Right renal cortex interstitium (tissue), 3 donors: ENCODE measurements at places on chromosomes 11 and 22. TPM values are rescaled to one million over a fixed set of nuclear protein-coding genes. Genes with fewer than 3 reads are reported as not detected.

The ART1 gene
- not detected for polyA plus RNA-seq

The BDNF gene
- 1.6 TPM for polyA plus RNA-seq

The IGSF9B gene
- 4.8 TPM for polyA plus RNA-seq

The LRRC74B gene
- polyA plus RNA-seq, result 0.11 TPM

The TCN2 gene
- polyA plus RNA-seq, result 52.7 TPM

The OR6A2 gene
- polyA plus RNA-seq, result not detected

The TP53I11 gene
- polyA plus RNA-seq, result 66.7 TPM

The MS4A6E gene
- not detected for polyA plus RNA-seq

The ASCL2 gene
- 2.7 TPM for polyA plus RNA-seq

The MRPL16 gene
- 68.3 TPM for polyA plus RNA-seq

The BBOX1 gene
- 51.7 TPM for polyA plus RNA-seq

The SMIM38 gene
- 0.54 TPM for polyA plus RNA-seq

The C11orf52 gene
- 13.7 TPM for polyA plus RNA-seq

DNA sequence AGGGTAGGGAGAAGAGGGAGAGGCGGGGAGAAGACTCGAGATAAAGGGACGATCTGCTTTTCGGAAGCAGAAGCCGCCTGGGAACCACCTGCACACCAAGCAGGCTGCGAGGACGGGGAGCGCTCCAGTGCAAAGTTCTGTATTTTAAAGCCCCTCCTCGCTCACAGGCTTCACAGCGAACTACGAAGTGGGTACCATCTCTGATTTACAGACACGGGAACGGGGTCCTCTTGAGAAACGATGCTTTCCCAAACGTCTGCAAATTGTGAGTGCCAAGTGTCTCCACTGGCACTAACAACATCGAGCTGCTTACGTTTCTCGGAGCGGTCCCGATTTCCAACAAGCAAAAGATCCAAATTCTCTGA lies 700 bp upstream of the STX3 start:
- DNase-seq, result no peak

DNA sequence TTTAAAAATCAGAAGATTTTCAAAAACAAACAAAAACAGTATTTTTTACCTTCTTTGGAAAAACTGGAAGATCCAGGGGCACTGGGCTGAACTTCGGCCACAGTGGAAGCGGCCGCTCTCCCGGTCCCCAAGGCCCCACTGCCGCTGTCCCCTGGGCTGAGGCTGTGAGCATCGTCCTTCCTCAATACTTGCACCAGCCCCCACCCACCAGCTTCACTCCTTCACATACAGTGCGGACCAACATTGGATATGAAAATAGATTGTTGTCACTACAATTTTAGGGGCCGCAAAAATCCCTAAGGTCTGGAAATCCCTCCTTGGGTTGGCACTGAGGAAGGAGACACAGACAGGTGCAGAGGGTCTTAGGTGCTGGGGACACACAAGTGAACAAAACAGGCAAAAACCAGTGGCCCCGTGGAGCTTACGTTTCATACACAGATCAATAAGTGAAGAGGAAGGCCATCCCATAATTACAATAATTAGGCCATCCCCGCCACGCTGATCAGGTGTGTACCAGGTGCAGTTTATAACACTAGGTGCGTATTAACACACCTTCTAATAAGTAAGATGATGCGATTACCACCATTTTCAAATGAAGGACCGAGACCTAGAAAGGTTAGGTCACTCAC lies 28.2 kb upstream of the SLC22A12 start:
- DNase-seq, result no peak

DNA sequence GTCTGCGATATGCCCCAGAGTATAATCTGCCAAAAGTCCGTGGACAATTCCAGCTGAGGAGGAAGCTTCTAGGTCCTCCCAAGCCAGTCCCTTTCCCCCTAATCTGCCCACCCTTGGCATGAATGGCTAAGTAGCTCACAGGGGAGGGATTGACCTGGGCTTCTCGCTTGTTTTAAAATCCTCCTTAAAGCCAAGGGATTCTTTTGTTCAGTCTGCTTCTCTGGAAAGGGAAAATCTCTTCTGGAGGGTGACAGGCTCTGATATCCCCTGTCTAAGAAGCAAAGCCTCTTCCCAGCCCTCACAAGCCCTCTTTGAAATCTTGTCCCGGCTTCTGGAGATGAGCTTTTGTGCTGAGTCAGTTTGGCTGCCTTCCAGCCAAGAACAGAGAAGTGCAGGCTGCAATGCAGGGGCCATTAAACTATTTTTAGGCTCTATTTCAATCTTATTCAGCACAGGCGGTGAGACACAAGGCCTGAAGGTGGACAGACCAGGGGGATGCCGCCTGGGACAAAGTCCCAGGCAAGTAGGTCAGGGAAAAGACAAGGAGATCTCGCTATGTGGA lies 23.9 kb downstream of the NEFH start:
- no peak for DNase-seq

DNA sequence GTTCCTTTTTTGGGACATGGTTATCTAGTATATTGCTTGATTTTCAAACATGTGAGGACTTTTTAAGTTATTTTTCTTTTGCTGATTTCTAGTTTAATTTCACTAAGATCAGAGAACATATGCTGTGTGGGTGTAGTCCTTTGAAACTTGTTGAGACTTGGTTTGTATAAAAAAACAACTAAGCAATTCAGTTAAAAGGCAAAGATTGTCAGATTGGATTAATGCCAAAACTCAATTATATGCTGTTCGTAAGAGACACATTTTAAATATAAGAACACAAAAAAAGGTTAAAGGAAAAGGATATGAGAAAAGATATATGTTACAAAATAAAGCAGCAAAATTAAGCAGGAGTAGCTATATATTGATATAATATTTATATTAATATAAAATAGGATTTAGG lies 17.8 kb upstream of the RRM1 start:
- DNase-seq, result no peak

DNA sequence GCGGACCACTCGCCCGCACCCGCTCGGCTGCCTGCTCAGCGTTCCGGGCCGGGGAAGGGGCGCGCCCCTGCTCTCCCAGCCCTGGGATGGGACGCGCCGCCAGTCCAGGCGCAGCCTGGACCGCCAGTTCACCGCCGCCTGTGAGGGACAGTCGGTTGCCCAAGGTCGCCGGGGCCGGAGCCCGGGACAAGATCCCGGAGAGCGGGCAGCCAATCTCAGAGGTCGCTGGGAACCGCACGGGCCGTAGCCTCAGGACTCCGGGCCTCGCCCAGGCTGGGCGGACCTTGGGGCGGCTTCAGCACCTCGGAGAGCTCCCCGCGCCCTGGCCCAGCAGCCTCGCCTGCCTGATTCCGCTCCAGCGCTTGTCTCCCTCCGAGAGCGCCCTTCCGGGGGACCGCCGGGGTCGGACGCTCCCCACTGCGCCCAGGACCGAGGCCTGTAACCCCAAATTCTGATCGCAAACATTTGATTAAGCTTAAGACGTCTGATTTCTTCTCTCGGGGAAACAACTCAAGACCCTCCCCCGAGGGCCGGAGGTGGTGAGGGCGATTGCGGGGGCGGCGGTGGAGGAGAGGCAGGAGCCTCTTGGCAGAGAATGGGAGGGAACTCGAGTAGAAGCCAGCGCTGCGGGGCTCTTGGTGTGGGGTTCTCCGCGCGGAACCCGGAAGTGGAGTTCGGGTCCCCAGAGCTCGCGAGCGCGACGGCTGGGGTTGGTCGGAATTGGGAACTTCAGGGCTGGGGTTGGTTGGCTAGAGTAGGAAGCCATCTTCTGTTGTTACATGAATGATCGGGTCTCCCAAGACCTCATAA lies 1.1 kb upstream of the CHRM4 start:
- DNase-seq, result no peak

- DNase-seq, result no peak
Observed at GRCh38 chr22:46897246-46897623, 134.8 kb downstream of the TBC1D22A start.

DNA sequence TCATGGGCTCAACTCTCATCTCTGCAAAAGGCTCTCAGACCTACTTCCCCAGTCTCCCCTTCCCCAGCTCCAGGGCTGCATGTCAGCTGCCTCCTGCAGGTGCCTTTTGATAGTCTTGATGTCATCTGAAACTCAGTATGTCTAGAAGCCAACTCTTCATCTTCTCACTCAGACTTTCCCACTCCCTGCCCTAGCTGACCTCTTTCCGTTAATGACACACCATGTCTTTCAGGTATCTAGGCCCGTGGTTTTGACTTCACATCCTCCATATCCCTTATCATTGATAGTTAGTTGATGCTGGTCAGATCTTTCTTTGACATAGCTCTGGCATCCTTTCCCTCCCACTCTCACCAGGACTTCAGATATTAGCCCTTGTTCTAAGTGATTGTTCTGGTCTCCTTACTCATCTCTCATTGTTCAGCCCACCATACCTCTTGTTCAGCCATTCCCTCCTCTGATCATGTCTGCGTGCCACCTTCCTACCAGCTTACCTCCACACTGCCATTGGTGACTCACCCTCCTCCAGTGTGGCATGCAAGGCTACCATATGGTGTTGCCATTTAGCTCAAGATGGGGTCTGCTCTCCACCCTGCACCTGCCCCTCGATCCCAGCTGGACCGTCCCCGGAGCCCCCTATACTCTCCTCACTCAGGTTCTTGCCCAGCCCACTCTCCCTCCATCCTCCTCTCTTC lies 18.4 kb downstream of the TTC12 start:
- DNase-seq, result no peak

- DNase-seq, result no peak
Observed at GRCh38 chr11:116852261-116853031, 15.0 kb upstream of the APOA1 start.

- DNase-seq, result no peak
Observed at GRCh38 chr22:41488596-41489385, 19.9 kb downstream of the ACO2 start.

DNA sequence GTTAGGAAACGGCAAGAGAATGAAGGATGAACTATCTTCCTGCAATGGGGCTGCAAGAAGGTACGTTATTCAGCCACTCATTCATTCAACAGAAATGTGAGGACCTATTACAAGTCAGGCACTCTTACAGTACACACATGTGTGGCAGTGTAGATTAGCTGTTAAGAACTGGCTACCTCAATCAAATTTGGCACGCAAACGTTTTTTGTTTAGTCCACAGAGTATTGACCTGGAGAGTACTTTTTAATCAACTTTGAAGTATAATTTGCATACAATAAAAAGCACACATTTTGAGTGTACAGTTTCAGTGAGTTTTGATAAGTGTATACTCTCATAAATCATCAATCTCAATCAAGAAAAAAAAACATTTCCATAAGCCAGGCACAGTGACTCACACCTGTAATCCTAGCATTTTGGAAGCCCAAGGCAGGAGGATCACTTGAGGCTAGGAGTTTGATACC lies 24.2 kb downstream of the MRTFA start:
- DNase-seq, result no peak

- no peak for DNase-seq
Observed at GRCh38 chr11:125457814-125458343, 38.2 kb downstream of the FEZ1 start.

GRCh38 chr22:22348127-22348814 lies 103.7 kb downstream of the VPREB1 start:
- DNase-seq, result no peak

GRCh38 chr11:90235526-90235925 lies 12.7 kb upstream of the CHORDC1 start:
- DNase-seq, result no peak

GRCh38 chr11:124970925-124971324 lies 16.9 kb downstream of the CCDC15 start:
- DNase-seq, result no peak

DNA sequence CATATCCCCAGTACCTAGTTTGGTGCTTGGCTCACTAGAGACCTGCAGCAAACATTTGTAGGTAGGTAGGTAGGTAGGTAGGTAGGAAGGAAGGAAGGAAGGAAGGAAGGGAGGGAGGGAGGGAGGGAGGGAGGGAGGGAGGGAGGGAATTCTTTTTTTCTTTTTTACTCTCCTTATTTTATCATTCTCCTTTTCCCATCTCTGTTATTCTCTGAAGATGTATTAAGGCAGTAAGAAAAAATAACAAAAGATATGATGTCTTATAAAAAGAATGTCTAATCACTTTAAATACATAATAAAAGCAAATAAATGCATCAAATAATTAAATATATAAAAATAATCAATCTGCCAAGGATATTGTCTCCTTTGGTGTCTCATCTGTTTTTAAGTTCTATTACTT lies 28.4 kb downstream of the VSIG10L2 start:
- DNase-seq, result no peak

GRCh38 chr22:20550851-20551744 lies 43.7 kb downstream of the MED15 start:
- DNase-seq, result no peak

GRCh38 chr22:41127451-41127850 lies 35.1 kb downstream of the EP300 start:
- DNase-seq, result no peak

GRCh38 chr11:109933126-109933525 lies 160.1 kb upstream of the ZC3H12C start:
- DNase-seq, result no peak

DNA sequence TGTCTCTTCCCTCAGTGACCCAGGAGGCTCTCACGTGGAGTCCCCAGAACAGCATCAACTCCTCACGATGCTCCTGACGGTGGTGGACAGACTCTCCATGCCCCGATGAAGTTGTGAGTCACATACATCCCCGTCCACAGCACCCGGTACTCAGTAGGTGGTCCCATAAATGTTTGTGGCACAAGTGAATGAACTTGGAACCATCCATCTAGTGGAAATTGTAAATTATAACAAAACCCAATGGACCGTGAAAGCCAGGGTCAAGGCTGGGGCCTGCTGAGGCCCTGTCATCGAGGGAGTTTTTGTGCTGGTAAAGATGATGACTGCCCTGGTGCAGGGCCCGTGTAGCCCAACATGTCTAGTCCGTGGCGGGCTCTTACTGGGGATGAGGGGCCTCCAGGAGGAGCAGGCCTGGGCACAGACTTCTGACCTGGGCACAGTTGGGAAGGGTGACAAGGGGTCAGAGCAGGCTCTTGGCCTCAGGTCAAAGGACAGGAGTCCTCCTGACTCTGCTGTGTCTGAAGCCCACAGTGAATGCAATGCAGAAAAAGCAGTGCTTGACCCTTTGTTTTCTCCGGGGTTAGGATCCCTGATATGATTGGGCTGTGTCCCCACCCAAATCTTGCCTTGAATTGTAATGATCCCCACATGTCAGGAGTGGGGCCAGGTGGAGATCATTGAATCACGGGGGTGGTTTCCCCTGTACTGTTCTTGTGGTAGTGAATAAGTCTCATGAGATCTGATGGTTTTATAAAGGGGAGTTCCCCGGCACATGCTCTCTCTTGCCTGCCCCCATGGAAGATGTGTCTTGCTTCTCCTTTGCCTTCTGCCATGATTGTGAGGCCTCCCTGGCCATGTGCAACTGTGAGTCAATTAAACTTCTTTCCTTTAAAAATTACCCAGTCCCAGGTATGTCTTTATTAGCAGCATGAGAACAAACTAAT lies 20.0 kb upstream of the SMIM38 start:
- DNase-seq, result no peak

- no peak for DNase-seq
Observed at GRCh38 chr11:102780491-102780918, at the start of gene MMP10. MMP10 (minus strand) TSS chr11:102780628; CDS start chr11:102780591, 37 bp downstream.

- no peak for DNase-seq
Observed at GRCh38 chr11:125910226-125910849, 6.0 kb downstream of the DDX25 start.

- no peak for DNase-seq
Observed at GRCh38 chr22:23089633-23090456, 19.5 kb downstream of the GNAZ start.

DNA sequence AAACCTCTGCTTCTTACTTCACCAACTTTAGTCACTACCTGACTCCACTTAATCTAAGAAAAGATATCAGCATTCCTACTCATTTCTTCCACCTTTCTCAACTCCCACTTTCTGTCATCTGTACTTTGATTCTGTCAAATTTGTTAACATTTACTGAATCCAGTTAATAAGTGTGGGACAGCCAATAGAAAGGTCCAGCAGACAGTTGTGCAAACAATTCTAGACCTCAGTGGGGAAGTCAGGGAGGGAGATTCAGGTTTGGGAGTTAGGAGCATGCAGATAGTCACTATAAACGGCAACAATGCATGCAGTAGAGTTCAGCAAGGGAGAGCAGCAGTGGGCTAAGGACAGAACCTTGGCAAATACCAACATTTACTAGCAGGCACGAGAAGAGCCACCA lies 4.1 kb downstream of the FBXO3 start:
- DNase-seq, result no peak
